ENCODE measurements at places on chromosomes 6 and 20. TPM values are rescaled to one million over a fixed set of nuclear protein-coding genes. Genes with fewer than 3 reads are reported as not detected.

- H3K4me3 ChIP-seq = no peak overlapping the region
- H3K36me3 ChIP-seq = no peaks in the 10 kb centered on the region
- no peaks in the 10 kb centered on the region for H3K27me3 ChIP-seq
- no peaks in the 10 kb centered on the region for H3K4me1 ChIP-seq
- no peak for DNase-seq
These were observed 80.7 kb upstream of the PTPRK start for GRCh38 chr6:128601060-128601459.

DNA sequence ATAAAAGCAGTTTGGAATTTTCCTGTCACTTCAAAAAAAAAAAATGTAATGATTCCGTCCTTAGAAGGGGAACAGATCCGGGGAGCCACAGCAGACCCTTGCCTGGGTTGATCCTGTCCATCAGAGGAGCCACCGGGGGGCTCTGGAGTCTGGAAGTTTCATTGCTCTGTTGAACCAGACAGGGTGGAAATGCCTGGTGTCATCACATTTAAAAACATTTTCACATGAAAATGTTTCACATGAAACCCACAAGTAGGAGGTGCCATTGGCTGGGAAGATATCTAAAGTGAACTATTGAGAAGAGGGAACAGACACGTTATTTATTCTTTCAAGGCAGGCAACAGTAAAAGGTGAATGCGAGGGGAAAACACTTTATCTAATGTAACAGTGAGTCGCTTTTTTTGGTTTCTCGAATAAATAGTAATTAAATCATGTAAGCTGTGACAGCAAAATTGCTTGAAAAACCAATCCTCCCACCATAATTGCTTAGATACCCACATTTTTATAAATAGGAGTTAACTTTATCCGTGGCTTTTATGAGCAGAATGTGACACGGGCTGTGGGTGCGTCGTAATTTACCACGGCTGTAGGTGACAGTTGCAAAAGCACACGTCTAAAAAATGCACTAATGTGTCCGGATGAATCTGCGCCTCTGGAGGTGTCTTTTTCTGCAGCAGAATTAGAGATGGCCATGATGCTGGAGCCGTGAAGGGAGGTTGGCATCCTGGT is 323.4 kb downstream of the TAF4 start:
- H3K36me3 ChIP-seq = no peaks in the 10 kb centered on the region
- H3K27me3 ChIP-seq = peaks cover 11% of the 10 kb centered on the region
- no peak for DNase-seq
- H3K4me3 ChIP-seq = no peak overlapping the region
- no peak overlapping the region for H3K27ac ChIP-seq

RHAG gene
- not detected for total RNA-seq

DNA sequence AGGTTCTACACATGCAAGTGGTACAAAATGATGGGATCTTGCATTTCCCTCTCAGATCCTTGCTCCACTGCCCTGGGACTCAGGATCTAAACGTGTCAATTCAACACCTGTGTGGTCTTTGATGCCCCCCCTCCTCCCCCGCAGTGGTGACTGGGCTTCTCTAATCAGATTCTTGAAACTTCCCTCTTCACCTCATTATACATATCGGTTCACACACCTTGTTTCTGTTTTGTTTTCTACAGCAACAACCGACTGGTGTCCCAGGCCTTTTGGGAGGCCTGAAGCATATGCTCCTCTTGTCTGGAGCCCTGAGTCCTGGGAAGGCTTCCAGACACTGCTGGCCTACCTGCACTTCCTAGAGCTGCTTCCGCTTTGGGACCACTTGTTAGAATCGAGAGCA is 20.0 kb downstream of the SAMD3 start:
- H3K36me3 ChIP-seq = peaks cover 68% of the 10 kb centered on the region
- peak overlapping the region; percentile 77 for H3K27ac ChIP-seq
- peak; percentile 4 for DNase-seq
- no peaks in the 10 kb centered on the region for H3K27me3 ChIP-seq
- peak overlapping the region; percentile 70 for H3K4me3 ChIP-seq

DNA sequence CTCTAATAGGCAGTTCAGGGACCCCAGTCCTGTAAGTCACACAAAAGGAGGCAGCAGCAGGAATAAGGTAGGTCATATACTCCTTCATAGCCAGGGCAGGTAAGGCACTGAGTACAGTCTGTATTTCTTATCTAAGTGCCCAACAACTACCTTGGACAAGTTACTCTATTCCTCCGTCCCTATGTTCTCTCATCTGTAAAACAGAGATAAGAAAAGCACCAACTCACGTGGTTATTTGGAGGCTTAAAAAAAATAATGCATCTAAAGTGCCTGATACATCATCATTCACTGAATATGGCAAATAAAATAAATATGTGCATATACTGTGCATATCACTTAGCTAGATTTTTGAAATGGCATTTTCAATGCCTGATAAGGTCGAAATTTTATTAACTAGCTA is 298.1 kb upstream of the CDYL start:
- DNase-seq = no peak
- peaks cover 47% of the 10 kb centered on the region for H3K27me3 ChIP-seq
- H3K27ac ChIP-seq = no peak overlapping the region
- no peaks in the 10 kb centered on the region for H3K36me3 ChIP-seq
- no peaks in the 10 kb centered on the region for H3K4me1 ChIP-seq

DNA sequence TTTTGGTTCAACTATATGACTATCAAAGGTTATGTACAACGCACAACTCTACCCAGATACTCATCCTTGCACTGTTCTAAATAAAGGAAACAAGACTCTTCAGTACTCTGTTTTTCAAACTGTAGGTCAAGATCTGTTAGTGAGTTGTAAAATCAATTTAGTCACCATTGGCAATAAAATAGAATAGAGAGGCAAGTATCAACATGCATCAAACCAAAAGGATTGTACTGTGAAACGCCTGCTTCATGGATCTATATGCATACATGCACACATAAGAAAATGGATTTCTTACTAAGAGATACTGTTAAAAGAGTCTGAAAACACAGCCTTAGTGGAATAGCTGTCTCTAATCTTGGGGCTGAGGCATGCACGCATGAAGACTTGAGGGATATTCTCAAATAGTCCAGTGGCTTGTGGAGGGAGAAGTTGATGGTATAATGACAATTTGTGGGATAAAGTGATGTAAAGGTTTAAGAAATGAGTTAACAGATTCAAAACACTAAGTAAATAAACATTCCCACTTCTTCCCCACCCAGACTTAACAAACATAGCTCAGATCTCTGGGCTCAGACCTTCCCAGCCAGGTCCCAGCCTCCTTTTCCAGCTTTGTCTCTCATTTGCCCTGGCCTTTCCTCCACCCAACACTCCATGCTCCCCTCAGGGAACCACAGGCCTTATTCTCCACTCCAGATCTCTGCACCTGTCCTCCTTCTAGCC is 10.7 kb upstream of the LZTS3 start:
- no peak for DNase-seq
- no peak overlapping the region for H3K27ac ChIP-seq
- H3K27me3 ChIP-seq = no peaks in the 10 kb centered on the region
- H3K4me3 ChIP-seq = no peak overlapping the region
- no peaks in the 10 kb centered on the region for H3K4me1 ChIP-seq

DNA sequence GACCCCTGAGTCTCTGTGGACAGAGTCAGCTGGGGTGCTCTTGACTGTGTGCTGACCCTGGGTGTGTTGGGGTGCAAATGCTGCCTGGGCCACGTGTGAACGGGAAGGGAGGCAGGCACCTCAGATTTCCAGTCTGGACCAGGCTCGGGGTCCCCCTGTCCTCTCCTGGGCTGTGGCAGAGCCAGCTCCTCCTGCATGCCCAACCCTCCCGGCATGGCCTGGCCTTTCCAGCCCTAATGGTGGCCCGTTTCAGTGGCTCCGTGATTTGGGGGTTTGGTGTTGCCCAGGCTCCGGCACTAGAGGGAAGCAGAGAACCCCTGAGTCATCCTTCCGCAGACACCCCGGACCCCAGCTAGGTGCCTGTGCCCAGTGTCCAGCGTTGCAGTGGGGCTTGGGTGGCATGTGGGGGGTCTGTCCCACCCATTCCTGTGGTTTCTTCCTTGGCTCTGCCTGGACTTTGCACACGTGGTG is 9.1 kb downstream of the RBM38 start:
- H3K4me3 ChIP-seq = peak overlapping the region; percentile 87
- H3K36me3 ChIP-seq = peaks cover 76% of the 10 kb centered on the region
- peak; percentile 30 for DNase-seq
- H3K4me1 ChIP-seq = peaks cover 98% of the 10 kb centered on the region
- no peaks in the 10 kb centered on the region for H3K27me3 ChIP-seq

- no peaks in the 10 kb centered on the region for H3K36me3 ChIP-seq
- H3K4me3 ChIP-seq = no peak overlapping the region
- no peaks in the 10 kb centered on the region for H3K27me3 ChIP-seq
- no peak for DNase-seq
These were observed 22.7 kb downstream of the MRPL14 start for GRCh38 chr6:44104481-44105021.

DNA sequence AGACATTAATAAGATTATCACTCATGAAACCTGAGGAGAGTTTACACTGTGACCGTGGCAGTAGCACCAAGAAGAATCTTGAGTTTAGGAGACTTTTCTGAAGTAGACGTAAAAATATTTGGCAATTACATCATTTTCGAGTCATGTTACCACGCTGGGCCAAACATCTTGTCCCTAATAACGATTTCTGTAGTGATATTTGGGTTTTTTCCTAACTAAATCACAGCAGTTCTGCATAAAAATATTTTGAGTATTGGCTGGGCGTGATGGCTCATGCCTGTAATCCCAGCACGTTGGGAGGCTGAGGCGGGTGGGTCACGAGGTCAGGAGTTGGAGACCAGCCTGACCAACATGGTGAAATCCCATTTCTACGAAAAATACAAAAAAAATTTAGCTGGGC is 262.4 kb downstream of the PHF3 start:
- H3K4me1 ChIP-seq = no peaks in the 10 kb centered on the region
- H3K27ac ChIP-seq = no peak overlapping the region
- DNase-seq = no peak
- no peaks in the 10 kb centered on the region for H3K27me3 ChIP-seq
- H3K4me3 ChIP-seq = no peak overlapping the region

DNA sequence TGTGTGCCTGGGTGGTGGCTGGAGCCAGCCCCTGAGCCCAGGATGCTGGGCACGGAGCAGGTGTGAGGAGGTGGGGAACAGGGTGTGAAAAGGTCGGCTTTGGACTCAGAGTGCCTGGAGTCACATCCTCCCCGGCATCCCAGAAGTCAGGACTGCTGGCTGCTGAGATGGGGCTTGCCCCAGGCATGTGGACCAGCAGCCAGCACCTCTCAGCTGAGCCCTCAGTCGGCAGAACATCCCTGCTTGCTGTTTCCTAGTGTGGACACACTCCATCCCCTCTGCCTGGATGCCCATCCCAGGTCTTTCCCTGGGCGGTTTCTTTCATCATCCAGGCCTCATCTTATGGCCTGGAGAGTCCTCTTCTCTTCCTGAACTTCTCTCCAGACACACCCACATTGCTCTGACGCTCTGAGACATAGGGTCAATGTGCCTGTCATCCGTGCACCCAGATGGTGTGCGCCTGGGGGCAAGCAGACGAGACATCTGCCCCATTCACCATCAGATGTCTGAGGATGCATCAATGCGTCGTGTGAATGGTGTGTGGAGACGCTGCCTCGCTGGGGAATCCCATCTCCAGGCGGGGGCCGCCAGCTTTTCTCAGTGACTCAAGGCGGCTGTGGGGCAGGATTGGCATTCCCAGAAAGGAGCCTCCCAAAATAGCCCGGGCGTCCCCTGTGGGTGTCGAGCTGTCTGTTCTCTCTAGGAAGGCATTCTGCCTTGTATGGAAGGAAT is 104.2 kb downstream of the SYCP2 start:
- no peaks in the 10 kb centered on the region for H3K36me3 ChIP-seq
- H3K27me3 ChIP-seq = peaks cover 28% of the 10 kb centered on the region
- no peak overlapping the region for H3K4me3 ChIP-seq
- DNase-seq = no peak
- H3K27ac ChIP-seq = no peak overlapping the region
- no peaks in the 10 kb centered on the region for H3K4me1 ChIP-seq

- H3K27me3 ChIP-seq = peaks cover under 1% of the 10 kb centered on the region
- H3K4me3 ChIP-seq = no peak overlapping the region
- H3K27ac ChIP-seq = no peak overlapping the region
- no peaks in the 10 kb centered on the region for H3K4me1 ChIP-seq
These were observed 1196.7 kb upstream of the CITED2 start for GRCh38 chr6:140571145-140571544.

ZNF322 gene
- total RNA-seq = 17.7 TPM

CRYBG1 gene
- 26.1 TPM for total RNA-seq

DNA sequence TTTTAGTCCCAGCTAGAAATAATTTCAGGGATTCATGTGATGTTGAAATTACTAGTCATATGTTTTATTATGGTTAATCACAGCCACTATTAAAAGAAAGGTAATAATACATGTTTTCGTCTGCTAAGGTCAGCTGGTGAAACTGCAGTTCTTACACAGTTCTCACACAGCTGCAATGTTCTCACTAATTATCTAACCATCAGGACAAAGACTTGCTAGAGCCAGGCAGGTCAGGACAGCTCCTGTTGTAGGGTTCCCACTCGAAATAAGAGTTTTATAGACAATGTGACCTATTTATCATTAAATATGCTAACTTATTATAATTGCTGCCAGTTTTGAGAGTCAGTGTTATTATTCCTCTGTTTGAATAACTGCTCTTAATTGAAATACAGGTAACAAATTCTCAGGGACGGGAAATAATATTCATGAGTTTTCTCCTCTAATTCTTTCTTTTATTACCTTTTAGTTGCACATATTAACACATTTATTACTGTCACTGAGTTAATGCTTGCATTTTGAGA is 97.9 kb downstream of the GJA1 start:
- no peak overlapping the region for H3K4me3 ChIP-seq
- no peaks in the 10 kb centered on the region for H3K27me3 ChIP-seq
- no peaks in the 10 kb centered on the region for H3K36me3 ChIP-seq
- H3K4me1 ChIP-seq = no peaks in the 10 kb centered on the region

DNA sequence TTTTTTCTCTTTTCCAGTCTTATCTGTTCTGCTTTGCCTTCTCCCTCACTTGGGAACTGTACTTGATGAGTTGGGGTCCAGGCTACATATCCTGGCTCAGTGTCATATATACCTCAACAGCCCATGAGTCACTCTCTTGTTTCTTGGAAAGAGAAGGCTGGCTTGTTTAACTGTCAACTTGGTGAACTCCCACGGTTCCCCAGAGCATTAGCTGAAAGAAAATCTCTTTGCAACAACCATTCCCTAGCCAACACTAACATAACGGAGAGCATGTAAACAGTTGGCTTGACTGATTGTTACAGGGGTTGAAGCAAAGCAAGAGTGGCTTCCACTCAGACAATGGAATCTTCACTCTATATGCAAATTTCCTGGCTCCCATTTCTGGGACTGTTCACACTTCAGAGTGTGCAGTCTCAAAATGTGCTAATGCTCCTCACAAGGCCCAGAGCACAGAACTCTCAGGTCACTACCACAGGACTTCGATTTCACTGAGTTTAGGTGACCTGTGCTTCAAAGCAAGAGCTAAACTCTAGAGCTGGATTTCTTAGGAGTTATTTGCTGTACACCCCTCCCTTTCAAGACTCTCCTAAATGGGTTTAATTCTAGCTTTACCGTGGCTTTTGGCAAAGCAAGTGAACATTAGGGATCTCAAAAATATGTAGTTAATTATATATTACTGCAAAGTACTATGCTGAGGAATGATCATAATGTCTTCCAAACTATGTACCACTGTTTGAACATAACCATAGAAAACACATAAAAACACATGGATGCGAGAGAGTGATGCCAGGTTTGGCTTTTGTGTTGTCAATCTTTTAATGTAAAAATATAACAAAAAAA is 609.8 kb downstream of the RFPL4B start:
- H3K4me1 ChIP-seq = no peaks in the 10 kb centered on the region
- DNase-seq = no peak
- H3K4me3 ChIP-seq = no peak overlapping the region
- H3K27ac ChIP-seq = no peak overlapping the region

LRFN2 gene
- total RNA-seq = not detected

SLC44A4 gene
- total RNA-seq = not detected

GRCh38 chr6:35017411-35018181 is 123.5 kb downstream of the TCP11 start:
- no peaks in the 10 kb centered on the region for H3K27me3 ChIP-seq
- no peaks in the 10 kb centered on the region for H3K4me1 ChIP-seq
- DNase-seq = no peak
- H3K36me3 ChIP-seq = peaks cover 22% of the 10 kb centered on the region
- H3K27ac ChIP-seq = no peak overlapping the region
- no peak overlapping the region for H3K4me3 ChIP-seq
